ENCODE measurements at places on chromosomes 4 and X. TPM values are rescaled to one million over a fixed set of nuclear protein-coding genes. Genes with fewer than 3 reads are reported as not detected.

The SLC9B2 gene
- 112 TPM for total RNA-seq

The PRDM8 gene
- total RNA-seq, result 24.6 TPM

- no peak for DNase-seq
These were observed 14.1 kb downstream of the RNF212 start for GRCh38 chr4:1099270-1099669.

DNA sequence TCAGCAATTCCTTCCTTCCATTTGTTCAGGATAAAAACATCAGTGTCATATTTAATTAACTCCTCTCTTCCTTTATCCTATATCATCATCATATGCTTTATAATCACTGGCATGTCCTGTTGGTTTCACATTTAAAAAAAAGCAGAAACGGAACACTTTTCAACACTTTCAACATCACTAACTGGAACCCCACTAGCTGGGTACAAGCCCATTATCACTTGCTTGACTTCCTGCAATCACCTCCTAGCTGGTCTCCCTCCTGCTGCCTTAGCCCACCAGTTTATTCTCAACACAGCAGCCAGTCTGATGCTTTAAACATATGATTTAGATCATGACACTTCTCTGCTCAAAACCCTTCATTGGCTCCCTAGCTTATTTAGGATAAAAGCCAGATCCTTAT lies 116.4 kb upstream of the LSM6 start:
- no peak for DNase-seq

DNA sequence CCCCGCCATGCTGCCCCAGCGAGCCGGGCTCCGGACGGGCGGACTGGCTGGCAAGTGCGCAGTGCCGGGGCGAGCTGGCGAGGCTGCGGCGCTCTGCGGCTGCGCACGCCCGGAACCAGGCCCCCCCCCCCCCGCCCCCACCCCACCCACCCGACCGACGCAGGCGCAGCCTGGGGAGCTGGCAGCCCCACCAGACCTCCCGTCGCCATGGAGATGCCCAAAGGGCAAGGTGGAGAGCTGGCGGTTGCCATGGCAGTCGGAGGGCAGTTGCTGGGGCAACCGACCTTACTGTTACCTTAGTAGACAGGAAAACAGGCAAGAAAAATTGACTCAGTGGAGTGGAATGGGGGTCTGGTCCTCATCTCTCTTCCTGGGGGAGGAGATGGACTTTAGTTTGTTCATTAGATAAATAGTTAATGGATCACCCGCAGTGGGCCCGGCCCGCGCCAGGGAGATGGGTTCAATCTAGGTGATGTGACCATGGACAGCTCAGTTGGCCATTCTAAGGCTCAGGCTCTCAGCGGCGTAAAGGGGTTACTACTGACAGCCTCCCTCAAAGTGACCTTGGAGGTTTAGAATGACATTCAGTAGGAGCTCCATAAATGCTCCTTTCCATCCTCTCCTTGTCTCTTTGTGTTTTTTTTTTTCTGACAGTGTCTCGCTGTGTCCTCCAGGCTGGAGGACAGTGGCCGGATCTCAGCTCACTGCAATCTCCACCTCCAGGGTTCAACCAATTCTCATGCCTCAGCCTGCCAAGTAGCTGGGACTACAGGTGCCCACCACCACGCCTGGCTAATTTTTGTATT lies at the start of gene PCSK1N:
Gene PCSK1N (minus strand): TSS at position 87 of the 806 bp plus-strand sequence. CDS start 78 bp downstream, at position 9.
- no peak for DNase-seq

DNA sequence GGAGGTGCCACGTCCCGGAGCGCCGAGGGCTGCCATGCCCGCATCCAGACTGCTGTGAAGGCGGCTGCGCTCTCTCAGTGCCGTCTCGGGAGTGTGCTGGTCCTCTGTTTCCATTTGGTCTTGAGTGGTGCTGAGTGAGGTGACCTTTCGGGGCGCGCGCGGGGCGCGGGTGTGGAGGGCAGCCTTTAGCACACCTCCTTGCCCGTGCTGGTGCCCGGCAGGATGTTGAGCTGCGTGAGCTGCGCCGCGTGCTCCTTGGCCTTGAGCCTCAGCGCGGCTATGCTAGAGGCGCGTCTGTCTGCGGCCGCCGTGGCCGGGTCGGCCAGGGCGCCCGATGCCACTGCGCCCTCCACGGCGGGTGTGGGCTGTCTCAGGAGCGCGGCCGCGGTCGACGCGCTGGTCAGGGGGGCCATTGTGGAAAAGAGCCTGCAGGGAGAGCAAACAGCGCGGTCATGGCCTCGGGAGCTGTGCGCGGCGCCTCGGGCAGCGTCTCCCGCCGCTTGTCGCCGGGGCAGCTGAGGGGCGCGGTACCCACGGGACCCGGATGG lies 11.2 kb downstream of the ARX start:
- no peak for DNase-seq

DNA sequence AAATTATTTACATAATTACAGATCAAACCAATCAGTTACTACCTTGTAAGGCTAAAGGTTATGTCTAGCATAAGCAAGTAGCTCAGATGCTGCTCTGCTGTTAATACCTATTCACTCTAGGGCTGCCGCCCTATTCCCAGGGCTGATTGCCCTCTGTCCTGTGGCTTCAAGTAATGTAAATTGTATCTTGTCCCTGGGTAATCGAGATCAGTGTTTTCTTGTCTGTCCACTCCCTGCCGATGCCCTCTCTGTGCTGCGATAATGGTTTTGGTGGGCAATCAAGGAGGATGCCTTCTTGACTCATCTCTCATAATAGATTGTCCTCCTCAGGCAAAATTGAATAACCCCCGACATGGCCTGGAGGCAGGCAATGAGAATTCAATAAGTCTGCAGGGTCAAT lies 641.0 kb upstream of the PITX2 start:
- no peak for DNase-seq

DNA sequence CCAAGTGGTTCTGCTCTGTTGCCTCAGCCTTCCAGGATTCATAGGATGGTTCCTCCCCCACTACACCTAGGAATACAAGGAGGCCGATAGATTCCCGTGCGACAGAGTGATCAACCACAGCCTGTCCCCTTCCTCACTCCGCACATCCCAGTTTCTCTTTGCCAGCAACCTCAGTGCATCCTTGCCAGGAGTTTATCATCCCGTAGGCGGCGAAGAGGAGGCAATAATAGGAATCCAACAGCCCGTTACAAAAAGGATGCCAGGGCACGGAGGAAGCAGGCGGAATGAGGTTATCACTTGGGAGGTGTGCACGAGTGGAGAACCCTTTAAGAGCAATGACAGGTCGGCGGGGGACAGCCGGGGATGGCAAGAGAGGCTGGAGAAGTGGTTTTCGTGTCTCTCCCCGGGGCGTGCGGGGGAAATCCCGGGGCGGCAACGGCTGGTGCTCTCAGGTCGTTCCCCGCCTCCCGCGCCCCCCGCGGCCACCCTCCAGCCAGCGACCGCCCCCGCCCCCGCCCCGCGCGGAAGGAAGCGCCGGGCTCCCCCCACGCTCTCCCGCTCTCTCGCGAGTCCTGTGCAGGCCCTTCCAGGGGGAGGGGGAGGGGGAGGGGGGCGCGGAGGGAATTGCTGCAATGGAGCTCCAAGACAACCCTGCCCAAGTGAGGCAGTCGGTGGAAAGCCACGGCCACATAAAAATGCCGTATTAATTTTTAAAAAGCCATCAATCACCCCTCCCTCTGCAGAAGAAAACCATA lies 1.6 kb downstream of the PPP3CA start:
- peak; percentile 33 for DNase-seq

Measured in occipital lobe (tissue), 3 donors.